ENCODE measurements at places on chromosomes 3 and 15.

- peak; percentile 30 for DNase-seq
Measured at GRCh38 chr3:104628185-104628789, 738.4 kb upstream of the ALCAM start.

DNA sequence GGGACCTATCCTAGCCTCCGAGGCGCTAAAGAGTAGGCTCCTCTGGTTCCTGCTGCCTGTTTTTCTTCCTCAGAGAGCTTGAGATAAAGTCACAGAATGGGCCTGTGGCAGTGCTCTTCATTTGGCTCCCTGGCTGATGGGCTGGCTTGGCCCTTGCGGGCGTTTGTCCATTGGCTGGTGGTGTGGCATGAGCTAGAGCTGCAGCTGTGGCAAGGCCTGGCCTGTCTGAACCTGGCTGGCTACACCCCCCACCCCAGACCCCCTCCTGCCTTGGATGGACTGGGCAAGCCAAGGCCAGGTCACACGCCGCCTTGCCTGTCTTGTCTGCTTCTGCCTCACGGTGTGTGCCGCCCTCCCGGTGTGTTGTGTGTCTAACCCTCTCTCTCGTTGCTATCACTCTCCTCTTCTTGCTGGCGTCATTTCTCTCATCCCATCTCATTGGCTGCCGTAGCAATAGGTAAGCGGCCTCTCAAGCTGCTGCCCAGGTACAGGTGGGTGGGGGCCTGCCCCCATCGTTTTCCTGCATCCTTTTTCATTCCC is 3.2 kb downstream of the AP2M1 start:
- DNase-seq = no peak

DNA sequence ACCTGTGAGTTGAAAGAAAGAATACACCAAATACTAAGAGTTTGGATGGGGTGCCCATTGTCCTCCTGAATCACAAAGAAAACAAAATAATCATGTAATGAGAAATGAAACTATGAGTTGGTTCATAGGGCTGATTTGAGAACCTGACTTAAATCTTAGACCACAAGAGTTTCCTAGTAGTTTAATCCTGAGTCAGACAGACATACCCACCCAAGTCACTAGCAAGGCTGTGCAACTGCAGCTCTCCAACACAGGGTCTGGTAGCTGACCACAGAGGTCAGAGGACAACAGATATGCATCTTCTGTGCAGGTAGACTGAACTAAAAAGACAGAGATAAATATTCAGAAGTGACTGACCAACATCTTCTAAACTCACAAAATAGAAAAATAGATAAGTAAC is 296.3 kb upstream of the TMCO5A start:
- DNase-seq = no peak

DNA sequence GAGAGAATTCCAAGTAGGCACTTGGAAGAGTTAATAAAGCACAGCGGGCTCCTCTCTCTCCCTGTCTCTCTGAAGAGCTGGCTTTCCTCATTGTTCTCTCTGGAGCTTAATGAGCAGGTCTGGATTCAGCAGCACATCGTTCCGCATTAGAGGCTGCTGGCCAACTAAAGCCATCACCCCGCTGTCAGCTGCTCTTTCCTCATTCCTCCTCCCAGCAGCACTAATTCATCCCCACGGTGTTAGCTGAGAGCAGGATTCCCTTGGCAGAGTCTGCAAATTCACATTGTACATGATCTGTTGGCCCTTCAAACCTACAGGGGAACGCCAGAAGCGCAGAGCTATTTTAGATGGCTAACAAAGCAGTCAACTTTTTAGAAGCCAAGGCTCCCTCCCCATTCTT is 44.2 kb downstream of the SGO1 start:
- no peak for DNase-seq

DNA sequence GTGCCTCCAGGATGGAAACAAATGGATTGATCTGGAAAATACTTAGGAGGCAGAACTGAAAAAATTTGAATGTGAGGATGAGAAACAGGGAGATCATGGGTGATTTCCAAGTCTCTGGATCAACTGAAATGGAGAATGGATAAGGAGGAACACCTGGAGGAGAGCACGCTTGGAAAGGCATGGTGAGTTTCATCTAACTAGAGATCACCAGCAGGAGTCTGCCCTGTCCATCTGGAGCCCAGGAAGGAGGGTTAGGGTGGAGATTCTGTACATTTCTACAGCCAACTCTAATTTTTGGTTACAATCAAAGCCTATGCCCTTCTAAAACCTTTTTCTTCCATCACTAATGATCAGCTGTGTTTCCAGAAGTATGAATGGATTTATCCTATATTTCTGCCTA is 995.9 kb upstream of the CFAP20DC start:
- DNase-seq = no peak

DNA sequence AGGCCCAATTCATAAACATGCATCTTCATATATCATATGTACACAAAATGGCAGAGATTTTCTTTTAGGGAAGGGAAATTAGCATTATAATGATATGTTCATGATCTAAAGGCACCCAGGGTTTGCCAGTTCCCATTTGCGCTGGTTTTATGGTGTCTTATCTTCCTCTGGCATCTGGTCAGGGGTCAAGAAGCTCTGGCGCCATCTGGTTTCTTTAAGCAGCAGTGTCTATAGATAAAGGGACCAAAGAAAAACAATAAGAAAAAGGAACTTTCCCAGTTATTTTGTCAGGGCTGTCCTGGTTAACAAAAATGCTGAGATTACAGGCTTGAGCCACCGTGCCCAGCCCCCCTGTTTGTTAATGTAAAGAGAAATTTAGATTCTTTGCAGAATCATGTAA is 3.3 kb upstream of the DCP1A start:
- DNase-seq = peak; percentile 24

DNA sequence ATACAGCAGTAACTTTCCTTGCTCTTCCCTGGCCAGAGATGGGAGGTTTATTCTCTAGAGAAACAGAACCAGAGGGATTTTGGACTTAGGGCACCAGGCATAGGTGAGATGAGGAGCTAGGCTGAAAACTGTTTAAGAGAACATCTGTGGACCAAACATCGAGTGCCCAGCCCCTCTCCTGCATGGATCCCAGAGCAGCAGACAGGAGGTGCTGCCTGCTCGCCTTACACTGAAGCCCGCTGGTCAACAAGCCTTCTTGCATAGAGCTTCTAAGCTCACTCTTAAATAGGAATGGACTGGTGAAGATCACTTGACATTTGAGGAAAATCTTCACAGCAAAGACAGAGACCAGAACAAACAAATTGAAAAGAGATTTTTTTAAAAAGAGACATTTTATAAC is 41.2 kb downstream of the PARP15 start:
- no peak for DNase-seq

GRCh38 chr3:29488922-29489321 is 208.1 kb downstream of the RBMS3 start:
- DNase-seq = no peak

DNA sequence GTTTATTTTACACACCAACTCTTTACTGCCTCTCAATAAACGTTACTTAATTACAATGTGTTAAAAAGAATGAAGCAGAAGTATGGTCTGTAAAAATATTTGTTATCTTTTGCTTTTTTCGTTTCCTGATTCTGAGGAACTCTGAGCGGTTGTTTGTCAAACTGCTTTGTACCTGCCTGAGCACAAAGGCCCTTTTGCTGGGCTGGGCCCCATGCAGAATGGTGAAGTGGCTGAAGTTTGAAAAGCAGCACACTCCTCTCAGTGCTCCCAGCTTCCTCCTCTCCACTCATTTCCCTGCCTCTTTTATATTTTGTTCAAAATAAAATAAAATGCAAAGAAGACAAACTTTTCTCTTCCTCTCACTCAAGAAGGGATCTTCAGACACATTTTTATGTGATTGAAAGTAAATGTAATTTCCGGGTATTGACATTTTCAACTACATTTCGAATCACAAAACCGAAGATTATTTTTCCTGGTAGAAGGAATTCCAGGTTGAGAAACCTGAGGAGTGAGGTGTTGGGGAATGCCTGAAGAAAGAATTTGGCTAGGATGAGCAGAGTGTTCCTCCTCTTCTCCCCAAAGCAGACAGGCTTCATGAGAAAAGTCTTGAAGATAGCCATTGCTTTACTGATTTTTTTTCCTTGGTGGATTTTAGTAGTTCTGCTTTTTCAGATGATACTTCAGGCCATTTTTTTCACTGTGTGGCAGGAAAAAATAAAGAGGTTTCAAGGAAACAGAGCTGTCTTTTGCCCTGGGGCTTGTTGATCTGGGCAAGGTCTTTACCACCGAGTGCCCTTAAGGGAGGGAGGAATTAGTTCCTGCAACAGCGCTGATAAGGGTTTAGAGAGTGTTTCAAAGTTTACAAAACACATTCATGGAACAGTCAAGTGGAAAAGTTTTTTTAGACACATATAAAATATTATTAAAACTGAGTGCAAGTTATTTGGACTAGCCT is 229.8 kb downstream of the NFKBIZ start:
- DNase-seq = no peak

GRCh38 chr15:60519218-60519617 is 40.3 kb upstream of the ICE2 start:
- DNase-seq = no peak

DNA sequence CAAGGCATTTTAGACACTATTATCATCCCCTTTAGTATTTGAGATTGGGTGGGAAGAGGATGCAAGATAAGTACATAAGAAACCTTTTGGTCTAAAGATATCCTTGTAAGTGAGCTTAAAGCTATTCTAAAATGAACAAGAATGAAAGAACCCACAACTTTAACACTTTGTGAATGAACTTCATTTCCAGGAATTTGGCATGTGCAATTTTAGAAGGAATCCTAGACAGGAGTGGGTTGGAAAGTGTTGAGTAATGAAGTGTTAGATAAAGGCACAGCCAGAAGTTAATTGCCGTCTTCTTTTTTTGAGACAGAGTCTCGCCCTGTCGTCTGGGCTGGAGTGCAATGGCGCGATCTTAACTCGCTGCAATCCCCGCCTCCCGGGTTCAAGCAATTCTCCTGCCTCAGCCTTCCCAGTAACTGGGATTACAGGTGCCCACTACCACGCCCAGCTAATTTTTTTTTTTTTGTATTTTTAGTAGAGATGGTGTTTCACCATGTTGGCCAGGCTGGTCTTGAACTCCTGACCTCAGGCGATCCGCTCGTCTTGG is 13.2 kb upstream of the TEX9 start:
- no peak for DNase-seq

GRCh38 chr3:14943042-14943441 is 4.3 kb upstream of the NR2C2 start:
- no peak for DNase-seq

DNA sequence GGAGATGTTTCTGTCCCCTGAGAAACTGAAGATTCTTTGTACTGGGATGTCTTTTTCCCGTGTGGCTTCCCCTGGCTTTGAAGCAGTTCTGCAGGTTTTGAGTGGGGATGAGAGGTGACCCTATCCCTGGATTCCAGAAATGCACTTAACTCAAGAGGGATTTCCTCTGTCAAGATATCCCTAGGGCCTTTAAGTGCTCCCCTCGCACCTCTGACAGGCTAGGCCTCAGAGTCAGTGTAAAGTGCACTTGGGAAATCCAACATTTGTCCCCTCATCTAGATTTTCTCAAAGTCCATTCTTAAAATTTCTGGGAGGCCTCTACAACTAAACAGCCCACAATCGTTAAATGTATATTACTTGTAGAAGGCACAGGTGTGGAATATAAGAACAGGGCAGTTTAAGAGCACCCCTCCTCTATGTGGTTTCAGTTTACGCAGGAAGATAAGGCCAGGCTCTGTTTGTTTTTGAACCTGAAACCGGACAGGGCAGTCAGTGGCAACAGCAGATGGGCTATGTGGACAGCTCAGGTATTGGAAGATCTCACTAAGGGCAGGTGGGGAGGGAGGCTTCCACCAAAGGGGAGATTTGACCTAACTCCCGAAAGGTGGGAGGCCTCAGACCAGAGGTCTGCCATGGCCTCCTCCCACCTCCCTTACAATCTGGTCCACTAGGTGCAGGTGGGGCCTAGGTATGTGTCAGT is 4.8 kb downstream of the C3orf52 start:
- peak; percentile 33 for DNase-seq

DNA sequence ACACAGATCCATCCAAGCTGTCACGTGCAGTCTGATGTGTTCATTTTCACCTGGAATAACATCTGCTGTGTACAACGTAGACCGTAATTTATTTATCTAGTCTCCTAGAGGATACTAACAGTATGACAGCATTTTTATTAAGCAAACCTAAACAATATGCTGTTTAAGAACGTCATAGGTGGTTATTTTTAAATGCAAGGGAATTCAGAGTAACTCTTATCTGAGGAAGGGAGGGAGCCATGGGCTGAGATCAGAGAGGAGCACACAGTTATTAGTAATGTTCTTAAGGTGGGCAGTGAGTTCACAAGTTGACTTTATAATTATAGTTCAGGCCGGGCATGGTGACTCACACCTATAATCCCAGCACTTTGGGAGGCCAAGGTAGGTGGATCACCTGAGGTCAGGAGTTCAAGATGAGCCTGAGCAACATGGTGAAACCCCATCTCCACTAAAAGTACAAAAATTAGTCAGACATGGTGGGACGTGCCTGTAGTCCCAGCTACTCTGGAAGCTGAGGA is 193.6 kb downstream of the UACA start:
- DNase-seq = no peak

GRCh38 chr3:148974726-148975125 is 16.6 kb upstream of the GYG1 start:
- no peak for DNase-seq

- DNase-seq = no peak
Measured at GRCh38 chr3:48369693-48370332, 2.2 kb upstream of the FBXW12 start.
